ENCODE measurements at places on chromosomes 5 and 9. TPM values are rescaled to one million over a fixed set of nuclear protein-coding genes. Genes with fewer than 3 reads are reported as not detected.

GABBR2 gene
- total RNA-seq = 0.32 TPM

CFAP157 gene
- total RNA-seq = not detected

LCN9 gene
- total RNA-seq = not detected

PCDHB16 gene
- 0.54 TPM for total RNA-seq

ACTBL2 gene
- 0.54 TPM for total RNA-seq

CTNNAL1 gene
- total RNA-seq = 106 TPM

MEGF10 gene
- total RNA-seq = not detected

PAPPA gene
- total RNA-seq = 78.9 TPM

PCDHA13 gene
- total RNA-seq = not detected

CCNJL gene
- total RNA-seq = 0.16 TPM

ZNF367 gene
- total RNA-seq = 1.3 TPM

GFI1B gene
- total RNA-seq = not detected

TXN gene
- 373 TPM for total RNA-seq
